Activated CD4-positive, alpha-beta memory T cell treated with anti-CD3 and anti-CD28 coated beads, Interleukin-2, amount 10 ng/mL, durations not matched to agents 7 days and 5 days (primary cell): ENCODE measurements at places on chromosomes 4 and X. TPM values are rescaled to one million over a fixed set of nuclear protein-coding genes. Genes with fewer than 3 reads are reported as not detected.

The CRLF2 gene
- total RNA-seq: 6.8 TPM

The CCDC149 gene
- total RNA-seq: not detected

The CPEB2 gene
- total RNA-seq: 17.6 TPM

The GLOD5 gene
- total RNA-seq: not detected

The F11 gene
- total RNA-seq: not detected

The POF1B gene
- total RNA-seq: 0.33 TPM

DNA sequence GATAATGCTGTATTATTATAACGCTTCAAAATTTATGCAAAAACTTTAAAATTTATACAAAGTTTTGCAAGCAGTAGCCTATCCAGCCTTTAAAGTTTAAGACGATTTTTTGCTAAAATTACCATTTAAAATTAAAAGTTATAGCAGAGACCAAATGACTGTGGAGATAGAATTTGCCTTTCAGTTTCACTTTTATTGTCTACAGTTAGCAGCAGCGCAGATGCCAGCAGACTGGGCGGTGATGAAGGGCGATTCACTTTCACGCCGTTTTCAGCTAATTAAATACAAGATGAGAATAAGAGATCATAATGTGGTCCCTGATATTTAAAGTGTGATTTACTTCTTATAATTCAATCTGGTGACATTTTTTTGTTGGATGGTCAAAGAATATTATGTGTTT is 1381.5 kb upstream of the ADGRL3 start:
- no peak for DNase-seq

DNA sequence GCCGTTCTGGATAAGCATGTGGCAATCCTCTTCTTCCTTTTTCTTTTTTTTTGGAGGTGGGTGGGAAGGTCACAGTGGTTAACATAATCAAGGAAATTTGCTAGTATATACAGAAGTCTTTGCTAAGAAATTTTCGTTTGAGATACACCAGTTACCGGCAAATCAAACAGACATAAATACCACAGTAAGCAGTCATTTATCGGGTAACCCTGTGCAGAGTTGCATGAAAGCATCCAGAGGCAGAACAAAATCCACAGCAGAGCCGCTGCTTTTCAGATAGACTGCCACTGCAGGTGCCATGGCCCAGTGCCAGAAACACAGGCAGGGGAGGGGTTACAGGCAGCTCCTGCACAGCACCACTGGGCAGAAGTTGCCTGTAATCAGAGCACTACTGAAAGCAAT is 179.1 kb upstream of the MAB21L2 start:
- DNase-seq: no peak

DNA sequence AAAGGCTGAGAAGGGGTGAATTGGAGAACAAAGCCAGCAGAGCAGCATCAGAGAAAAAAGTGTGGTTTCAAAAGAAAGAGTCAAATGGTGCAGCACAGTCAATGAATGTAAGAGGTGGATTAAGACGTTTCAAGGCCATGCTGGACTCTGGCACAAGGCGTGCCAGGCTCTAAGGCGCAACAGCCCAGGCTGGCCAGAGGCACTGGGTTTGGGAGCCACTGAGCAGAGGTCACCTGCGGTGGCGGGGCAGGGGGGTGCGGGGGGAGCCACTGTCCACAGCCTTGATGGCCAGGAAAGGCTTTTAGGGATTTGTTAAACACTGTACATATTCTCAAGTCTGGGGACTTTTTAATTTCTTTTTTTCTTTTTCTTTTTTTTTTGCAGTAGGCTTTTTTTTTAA is 222.5 kb upstream of the FAT1 start:
- DNase-seq: no peak

DNA sequence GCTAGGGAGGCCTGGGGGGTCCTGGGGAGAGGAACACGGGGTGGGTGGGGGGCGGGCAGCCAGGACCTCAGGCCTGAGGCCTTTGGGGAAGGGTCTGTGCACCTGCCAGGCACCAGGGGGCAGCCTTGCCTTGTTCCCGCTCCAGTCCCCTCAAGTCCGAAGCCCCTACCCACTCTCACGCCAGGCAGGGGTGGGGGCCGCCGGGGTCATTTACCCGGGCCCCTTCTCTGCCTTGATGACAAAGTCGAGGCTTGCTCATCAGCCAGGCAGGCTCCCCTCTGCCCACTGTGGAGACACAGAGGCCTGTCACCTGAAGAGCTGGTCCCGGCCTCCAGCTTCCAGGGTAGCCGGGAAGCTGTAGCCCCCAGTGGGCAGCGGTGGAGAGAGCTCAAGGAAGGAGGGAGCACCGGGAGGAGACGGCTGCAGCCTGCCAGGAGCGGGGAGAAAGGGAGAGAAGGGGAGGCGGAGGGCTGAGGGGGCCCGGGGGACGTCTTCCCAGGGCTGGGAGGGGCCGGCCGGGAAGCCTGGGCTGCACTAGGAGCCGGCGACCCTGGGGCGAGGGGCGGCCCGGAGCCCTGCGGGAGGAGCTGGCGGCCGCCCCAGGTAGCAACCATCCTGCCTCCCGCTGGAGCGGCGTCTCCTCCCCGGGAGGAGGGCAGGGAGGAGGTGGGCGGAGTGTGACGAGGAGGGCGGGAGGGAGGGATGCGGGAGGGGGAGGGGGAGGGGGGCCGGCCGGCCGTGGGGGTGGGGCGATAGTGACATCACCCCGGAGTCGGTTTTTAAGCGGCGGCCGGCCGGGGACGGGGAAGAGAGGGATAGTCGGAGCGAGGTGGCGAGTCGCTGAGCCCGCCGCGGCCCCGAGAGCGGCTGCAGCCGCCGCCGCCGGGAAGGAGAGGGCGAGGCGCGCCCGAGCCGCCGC is at the start of gene SLC6A8:
Gene SLC6A8 (plus strand): TSS at position 806 of the 919 bp plus-strand sequence. CDS start 649 bp downstream, outside the sequence.
- DNase-seq: peak; percentile 39

GRCh38 chr4:30808276-30808675 is 88.1 kb downstream of the PCDH7 start:
- DNase-seq: no peak

GRCh38 chrX:57900975-57901374 is 9.3 kb downstream of the ZXDA start:
- DNase-seq: no peak

DNA sequence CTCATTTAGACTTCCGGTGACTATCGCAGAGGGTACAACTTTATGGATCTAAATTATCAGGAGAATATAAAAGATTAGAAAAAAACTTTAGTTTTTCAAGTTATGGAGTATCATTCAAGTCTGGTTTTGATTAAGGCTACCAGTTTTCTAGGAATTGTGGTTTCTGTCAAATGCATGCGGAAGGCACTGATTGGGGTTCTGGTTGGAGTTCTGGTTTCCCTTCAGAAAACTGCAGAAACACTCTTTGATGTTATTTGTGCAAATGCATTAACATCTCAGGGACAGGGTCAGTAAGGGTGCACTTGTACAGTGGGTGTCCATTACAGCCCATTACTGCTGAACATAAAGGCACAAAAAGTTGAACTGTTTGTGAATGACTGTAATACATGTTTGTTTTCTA is 100.2 kb downstream of the LIMCH1 start:
- no peak for DNase-seq

- DNase-seq: peak; percentile 21
Measured at GRCh38 chr4:174521800-174522182, 497 bp downstream of the HPGD start.

GRCh38 chrX:16946971-16947562 is 609 bp downstream of the REPS2 start:
- DNase-seq: no peak

GRCh38 chr4:53450773-53451172 is 73.3 kb downstream of the FIP1L1 start:
- no peak for DNase-seq

- no peak for DNase-seq
Measured at GRCh38 chrX:22095286-22095685, 63.2 kb downstream of the PHEX start.

GRCh38 chrX:47093860-47094259 is 15.6 kb downstream of the RGN start:
- no peak for DNase-seq

- no peak for DNase-seq
Measured at GRCh38 chr4:41471126-41472071, 66.6 kb upstream of the LIMCH1 start.

DNA sequence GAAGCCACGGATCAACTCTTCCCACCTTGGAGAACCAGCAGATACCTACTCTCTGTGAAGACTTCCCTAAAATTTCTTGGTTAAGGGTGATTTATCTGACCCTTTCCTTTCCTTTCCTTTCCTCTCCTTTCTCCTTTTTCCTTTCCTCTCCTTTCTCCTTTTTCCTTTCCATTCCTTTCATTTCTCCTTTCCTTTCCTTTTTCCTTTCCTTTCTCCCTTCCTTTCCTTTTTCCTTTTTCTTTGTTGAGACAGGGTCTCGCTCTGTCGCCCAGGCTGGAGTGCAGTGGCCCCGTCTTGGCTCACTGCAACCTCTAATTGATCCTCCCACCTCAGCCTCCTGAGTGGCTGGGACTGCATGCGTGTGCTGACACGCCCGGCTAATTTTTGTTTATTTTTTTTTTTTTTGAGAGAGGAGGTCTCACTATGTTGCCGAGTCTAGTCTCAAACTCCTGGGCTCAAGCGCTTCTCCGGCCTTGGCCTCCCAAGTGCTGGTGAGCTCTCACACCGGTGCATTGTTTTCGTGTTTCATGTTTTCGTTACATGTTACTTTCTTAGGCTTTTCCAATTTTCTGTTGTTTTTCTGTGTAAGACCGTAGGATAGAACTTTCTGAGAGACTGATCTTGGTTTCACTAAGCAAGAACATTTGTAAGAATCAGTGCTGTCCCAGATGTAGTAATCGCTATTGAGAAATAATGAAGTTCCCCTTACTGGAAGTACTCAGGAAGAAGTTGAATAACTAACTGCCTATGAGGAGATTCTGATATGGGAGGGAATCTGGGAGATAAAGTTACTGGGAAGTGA is 2.0 kb downstream of the TMEM165 start:
- DNase-seq: no peak

GRCh38 chr4:24570574-24571236 is 13.6 kb downstream of the DHX15 start:
- DNase-seq: no peak

DNA sequence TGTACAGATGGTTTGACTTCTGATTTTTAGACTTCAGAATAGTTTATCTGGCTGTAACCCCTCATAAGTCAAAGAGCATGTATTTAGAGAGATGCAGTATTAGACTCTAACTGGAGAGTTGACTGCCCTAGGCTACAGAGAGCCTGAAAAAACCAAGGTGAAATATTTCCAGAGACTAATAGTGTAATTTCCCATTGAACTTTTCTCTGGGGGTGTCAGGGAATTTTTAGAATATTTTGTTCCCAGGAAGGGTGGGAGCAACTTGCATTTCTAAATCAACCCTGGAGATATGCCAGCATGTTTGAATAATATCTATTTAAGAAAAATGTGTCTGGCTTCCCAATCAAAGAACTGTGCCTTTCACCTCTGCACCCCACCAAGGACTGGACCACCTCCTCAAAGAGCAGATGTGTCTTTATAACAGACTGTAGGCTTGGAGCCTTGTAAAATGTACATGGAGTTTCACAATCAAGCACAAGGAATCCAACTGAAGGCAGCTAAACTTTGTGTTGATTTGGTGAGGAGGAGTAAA is 2.0 kb downstream of the ANXA3 start:
- DNase-seq: no peak

DNA sequence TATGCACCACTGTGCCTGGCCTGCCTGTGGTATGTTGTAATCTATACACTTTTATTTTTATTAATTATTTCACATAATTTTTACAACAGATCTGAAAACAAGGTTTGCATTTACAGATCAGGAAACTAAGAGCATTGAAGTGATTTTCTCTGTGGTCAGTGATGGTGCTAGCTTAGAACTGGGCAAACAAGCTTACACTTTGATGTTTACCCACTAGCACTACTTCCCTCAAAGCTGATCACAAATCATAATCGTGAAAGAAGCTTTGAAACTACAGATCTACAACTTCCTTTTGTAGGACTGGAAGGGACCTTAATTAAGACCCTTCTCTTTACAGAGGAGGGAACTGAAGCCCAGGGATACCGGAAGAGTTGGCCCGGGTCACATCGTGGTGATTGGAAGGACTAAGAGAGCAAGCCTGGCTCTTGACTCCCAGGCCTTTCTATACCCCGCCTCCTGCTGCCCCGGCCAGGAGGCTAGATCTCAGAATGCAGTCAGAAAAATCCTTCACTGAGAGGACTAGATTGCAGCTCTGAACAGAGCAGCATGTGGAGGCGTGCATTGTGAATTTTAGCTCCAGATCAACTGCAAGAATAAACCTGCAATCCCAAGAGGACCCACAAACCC is 93.7 kb upstream of the ZNF827 start:
- DNase-seq: no peak

- no peak for DNase-seq
Measured at GRCh38 chrX:25976683-25977310, 161.3 kb upstream of the MAGEB18 start.

DNA sequence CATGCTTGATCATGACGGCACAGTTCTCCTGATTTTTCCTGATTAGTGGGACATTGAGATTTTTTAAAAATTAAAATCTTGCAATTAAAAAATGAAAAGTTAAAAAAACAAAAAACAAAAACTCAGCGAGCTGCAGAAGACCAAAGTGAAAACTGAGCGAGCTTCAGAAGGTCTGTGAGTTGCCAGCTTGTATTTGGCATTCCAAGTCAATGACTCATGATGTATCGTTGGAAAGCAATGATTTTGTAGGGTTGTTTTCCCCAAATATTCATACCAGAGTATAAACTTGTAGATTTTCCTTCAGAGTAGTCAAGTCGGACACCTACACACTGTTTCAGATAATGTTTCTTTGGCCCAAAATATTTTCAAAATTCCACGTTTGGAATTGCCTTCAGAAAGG is 76.9 kb downstream of the LRRC66 start:
- no peak for DNase-seq

GRCh38 chr4:77711469-77711868 is 105.8 kb downstream of the CXCL13 start:
- no peak for DNase-seq

GRCh38 chr4:180179146-180179545 is 2064.1 kb upstream of the TENM3 start:
- DNase-seq: no peak

- no peak for DNase-seq
Measured at GRCh38 chr4:9875516-9875915, 94.1 kb downstream of the DRD5 start.

GRCh38 chrX:79366556-79366872 is 620 bp downstream of the ITM2A start:
- no peak for DNase-seq

DNA sequence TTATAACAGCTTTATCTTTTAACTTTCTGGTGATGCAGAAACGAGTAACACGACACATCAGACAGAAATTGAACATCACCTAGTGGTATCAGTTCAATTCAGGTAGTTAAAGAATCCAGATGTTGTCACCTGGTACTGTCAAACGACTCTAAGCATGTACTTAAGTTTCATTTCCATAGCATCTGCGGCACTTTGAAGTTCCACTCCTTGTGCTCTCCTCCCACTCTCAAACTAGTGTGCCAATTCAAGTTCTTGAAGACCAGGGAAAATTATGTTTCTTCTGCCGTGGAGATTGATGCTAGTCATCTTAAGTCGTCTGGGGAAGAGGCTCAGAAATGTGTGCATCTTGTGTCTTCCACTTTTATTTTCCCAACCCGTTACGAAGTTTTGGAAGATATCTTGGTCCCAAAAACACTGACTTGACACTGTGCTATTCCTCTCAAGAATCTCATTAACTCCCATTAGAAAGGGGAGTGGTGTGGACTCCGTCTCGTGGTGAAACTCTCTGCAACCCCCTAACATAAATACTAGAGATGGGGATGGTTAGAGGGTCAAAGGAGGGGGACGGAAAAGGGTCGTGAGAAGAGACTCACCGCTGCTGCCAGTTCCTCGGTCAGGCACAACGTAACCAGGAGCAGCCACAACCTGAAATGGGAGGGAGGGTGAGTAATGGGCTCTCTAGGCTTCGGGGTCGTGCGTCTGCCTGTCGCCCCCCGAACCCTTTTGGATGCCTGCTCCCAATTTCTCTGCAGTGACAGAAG is 693 bp downstream of the COL4A6 start:
- DNase-seq: no peak

- DNase-seq: no peak
Measured at GRCh38 chrX:136447308-136447707, 40.4 kb upstream of the BRS3 start.
